H4 (cell line): ENCODE measurements at places on chromosomes 2 and 18. TPM values are rescaled to one million over a fixed set of nuclear protein-coding genes. Genes with fewer than 3 reads are reported as not detected.

The TOGARAM2 gene
- total RNA-seq = 0.21 TPM in 1 of 2 replicates, not detected in the other

The CDK5R2 gene
- total RNA-seq = 0.45 and 0.75 TPM in 2 replicates

The HOXD13 gene
- total RNA-seq = 3.1 and 4.8 TPM in 2 replicates

The CXCR1 gene
- total RNA-seq = not detected in 2 replicates

The HOXD12 gene
- total RNA-seq = not detected in 2 replicates

The POTEJ gene
- total RNA-seq = not detected in 2 replicates

The ALPG gene
- not detected in 2 replicates for total RNA-seq

The SCYGR4 gene
- total RNA-seq = not detected in 2 replicates

The MC2R gene
- total RNA-seq = not detected in 2 replicates

The SH3RF3 gene
- total RNA-seq = 0.45 and 0.87 TPM in 2 replicates

The REEP1 gene
- 1.6 and 1.8 TPM in 2 replicates for total RNA-seq

The WNT6 gene
- 0.21 and 2.1 TPM in 2 replicates for total RNA-seq

The HOXD3 gene
- total RNA-seq = 0.29 and 0.70 TPM in 2 replicates

The SPATS2L gene
- total RNA-seq = 55.5 and 68.1 TPM in 2 replicates

The ANKRD30B gene
- 0.08 and 0.33 TPM in 2 replicates for total RNA-seq

The SERPINB13 gene
- total RNA-seq = not detected in 2 replicates

The ATP6V1C2 gene
- 0.04 TPM in 2 replicates for total RNA-seq

The CRYBA2 gene
- total RNA-seq = not detected in 2 replicates

The GLI2 gene
- 1.9 and 2.0 TPM in 2 replicates for total RNA-seq

The LIMS2 gene
- total RNA-seq = 0.41 TPM in 1 of 2 replicates, not detected in the other

The XDH gene
- total RNA-seq = 0.33 and 1.2 TPM in 2 replicates

The RAB6C gene
- total RNA-seq = not detected in 2 replicates

The PIEZO2 gene
- total RNA-seq = 8.9 and 13.8 TPM in 2 replicates
